ENCODE measurements at places on chromosomes 6 and 20.

- no peak for DNase-seq
These were observed 712.8 kb downstream of the CD109 start for GRCh38 chr6:74408844-74409243.

DNA sequence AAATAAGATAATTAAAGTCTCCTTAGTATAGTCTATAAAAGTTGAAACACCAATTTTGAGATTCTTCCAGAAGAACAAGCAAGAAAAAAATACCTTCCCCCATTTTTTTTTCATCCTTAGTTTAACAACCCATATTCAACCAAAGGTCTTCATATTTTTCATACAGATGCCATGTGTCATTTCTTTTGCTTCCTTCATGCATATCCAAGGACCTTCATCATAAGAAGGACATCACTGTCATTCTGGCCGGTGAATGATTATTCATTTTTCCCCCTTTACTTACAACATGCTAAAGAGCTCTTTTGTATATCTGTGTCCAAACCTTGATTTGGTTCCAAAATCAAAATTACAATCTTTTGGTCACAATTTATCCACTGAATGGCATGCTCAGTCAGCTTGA is 21.3 kb upstream of the CLIC5 start:
- no peak for DNase-seq

GRCh38 chr6:69391106-69391505 is 405.7 kb downstream of the LMBRD1 start:
- no peak for DNase-seq

- peak; percentile 82 for DNase-seq
These were observed 2.0 kb upstream of the SLC29A1 start for GRCh38 chr6:44221291-44221960.

DNA sequence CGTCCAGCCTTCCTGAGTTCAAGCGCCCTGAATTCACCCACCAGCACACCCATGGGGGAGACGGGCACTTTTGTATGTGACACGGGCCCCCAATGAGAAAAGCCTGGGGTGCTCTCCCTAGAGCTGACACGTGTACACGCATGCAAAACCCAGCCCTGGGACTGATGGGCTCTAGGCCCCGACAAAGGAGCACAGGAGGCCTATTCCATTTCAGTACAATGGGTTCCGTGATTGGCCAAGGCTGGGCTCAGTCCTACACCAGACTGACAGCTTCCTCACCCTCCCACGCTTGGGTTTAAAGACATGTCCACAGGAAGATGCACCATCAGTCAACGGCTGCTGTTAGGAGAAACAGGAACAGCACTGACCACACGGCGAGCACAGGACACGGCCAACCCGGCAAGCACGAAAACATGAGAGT is 8.8 kb downstream of the ZBTB46 start:
- no peak for DNase-seq

GRCh38 chr6:158677906-158678578 is 28.2 kb downstream of the SYTL3 start:
- DNase-seq, result no peak

GRCh38 chr20:24016607-24017457 is 28.3 kb upstream of the GGTLC1 start:
- DNase-seq, result no peak

GRCh38 chr20:63346131-63347080 is 14.7 kb downstream of the CHRNA4 start:
- no peak for DNase-seq

- no peak for DNase-seq
These were observed 57.7 kb upstream of the VSTM2L start for GRCh38 chr20:37845241-37845681.

DNA sequence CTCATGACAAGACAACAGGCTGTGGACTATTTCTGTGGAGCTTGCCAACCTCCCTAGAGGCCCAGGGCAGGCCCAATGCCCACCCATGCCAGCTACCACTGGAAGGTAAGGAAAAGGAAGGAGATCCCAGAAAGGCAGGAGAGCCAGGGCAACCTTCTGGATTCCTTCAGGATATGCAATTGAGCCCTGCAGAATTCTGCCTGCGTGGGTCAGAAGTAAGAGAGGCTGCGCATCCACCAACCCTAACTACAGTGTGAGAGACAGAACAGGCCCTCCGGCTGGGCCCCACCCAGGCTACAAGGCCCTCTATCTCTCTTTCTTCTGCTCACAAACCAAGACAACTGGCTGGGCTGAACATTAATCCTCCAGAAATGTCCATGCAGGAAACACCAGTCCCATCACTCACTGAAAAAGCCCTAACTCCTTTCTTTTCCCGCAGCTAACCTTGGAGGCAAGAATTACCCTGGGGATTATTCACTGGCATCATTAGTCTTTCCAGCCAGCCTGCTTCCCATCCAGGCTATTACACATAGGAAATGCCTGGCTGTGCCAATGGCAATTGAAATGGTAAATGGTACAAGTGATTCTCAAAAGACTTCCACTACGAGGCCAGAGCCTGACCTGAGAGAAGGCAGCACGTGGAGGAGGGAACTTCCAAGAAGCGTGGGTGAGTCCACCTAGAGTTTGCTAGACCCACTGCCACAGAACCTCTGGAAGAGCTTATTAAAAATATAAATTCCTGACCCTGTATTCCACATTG is 15.2 kb downstream of the MAP1LC3A start:
- DNase-seq, result no peak

- DNase-seq, result peak; percentile 2
These were observed 306.9 kb downstream of the DHX35 start for GRCh38 chr20:39268981-39269461.

DNA sequence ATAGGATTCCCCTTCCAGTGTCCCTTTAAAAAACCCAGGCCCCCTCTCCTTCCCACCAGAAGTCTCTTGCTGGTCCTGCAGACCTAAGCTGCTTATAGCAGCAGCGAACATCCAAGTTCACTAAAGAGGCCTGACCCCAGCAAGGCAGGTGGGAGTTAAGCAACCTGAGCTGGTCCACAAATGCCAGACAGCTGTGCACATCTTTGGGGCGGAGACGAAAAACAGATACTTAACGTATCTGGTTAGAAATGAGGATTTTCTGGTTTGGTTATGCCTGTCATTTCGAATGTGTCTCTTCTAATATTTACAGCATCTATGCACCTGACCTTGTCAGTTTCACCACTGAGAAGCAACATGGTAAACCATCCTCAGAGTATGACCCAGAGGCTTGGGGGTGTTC is 87.8 kb downstream of the SLC2A10 start:
- DNase-seq, result no peak

- DNase-seq, result no peak
These were observed 75.8 kb upstream of the AFDN start for GRCh38 chr6:167750956-167751358.

- no peak for DNase-seq
These were observed 61.8 kb upstream of the MLN start for GRCh38 chr6:33865478-33866077.

All from SHP77 treated with DMSO at 0.1 percent for 48 hours (cell line).